Fibroblast of the aortic adventitia (primary cell): ENCODE measurements at places on chromosomes 6 and 20.

- no peak for DNase-seq
Observed at GRCh38 chr20:63325021-63325471, 32.1 kb downstream of the COL20A1 start.

DNA sequence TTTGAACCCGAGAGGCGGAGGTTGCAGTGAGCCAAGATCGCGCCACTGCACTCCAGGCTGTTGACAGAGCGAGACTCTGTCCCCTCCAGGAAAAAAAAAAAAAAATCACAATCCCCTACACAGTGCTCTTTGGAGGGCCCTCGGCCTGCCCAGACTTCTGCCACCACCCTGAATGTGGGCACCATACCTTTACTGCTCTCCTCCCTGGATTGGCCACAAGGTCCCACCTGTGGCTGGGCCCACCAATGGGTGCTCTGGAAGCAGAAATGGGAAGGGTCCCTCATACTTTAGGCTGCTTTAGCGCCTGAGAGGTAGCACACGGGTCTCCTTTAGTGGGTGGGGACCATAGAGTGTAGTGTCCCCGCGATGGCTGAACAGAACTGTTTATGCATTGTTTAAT lies 50.3 kb upstream of the IPCEF1 start:
- no peak for DNase-seq

- DNase-seq = no peak
Observed at GRCh38 chr6:116215414-116215813, 38.5 kb downstream of the TSPYL4 start.

DNA sequence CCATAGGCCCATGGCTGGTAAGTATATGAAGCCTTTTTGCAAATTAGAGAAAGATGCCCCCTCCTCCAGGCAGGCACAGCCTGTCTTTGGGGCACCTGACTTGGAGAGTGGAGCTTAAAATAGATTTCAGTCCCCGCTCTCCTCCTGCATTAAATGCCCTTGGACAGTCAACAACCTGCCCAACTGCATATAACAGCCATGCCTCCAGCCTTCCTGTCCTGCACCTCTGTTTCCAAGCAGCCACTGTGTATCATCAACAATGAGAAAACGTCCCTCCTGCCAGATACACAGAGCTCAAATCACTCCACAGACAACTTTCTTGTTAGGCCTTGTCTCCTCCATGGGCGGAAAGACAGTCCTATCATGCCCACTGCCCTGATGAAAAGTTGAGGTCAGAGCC lies 3.4 kb downstream of the CDH22 start:
- DNase-seq = no peak

GRCh38 chr20:9677100-9677623 lies 161.7 kb downstream of the PAK5 start:
- no peak for DNase-seq

DNA sequence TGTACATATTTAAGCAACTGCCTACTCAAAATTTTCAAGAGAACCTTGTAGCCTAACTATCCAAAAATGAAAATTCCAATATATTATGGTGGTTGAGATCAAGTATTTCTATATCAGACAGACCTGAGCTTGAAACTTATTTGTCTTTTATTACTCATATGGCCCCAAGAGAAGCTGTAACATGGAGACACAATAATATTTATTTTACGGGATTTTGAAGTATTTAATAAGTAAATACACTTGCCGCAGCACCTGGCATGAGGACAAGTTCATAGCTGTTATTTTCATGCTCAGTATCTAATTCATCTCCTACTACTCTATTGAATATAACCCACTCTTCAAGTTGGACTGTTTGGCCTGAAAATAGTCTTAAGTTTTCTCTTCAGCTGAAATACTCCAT lies 28.0 kb downstream of the PTPRK start:
- no peak for DNase-seq

- peak; percentile 15 for DNase-seq
Observed at GRCh38 chr6:45074439-45074838, 253.7 kb upstream of the RUNX2 start.

DNA sequence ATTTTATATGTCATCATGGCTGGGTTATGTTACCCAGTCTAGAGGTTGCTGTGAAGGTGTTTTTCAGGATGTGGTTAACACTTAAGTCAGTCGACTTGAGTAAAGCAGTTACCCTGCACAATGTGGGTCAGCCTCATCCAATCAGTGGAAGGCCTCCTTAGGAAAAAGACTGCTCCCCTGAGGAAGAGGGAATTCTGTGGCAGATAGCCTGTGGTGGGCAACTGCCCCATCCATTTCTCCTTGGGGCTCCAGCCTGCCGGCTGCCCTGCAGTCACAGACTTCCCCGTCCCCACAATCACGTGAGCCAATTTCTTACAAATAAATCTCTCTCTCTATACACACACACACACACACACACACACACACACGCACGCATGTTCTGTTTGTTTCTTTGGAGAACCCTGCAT lies 34.5 kb upstream of the MPC1 start:
- DNase-seq = no peak

DNA sequence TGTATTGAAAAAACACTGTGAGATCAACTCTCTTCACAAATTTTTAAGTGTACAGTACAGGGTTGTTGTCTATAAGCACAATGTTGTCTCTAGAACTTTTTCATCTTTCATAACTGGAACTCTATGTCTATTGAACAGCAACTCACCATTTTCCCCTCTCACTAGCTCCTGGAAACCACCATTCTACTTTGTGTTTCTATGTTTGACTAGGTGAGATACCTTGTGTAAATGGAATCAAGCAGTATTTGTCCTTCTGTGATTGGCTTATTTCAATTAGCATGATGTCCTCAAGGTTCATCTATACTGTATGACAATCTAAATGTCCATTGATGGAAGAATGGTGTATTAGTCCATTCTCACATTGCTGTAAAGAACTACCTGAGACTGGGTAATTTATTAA lies 210.1 kb upstream of the FUT9 start:
- DNase-seq = no peak

- no peak for DNase-seq
Observed at GRCh38 chr20:59183751-59184150, 20.1 kb downstream of the ZNF831 start.

- peak; percentile 45 for DNase-seq
Observed at GRCh38 chr20:9220874-9221547, 152.1 kb downstream of the PLCB4 start.

GRCh38 chr6:33790379-33790778 lies 1.4 kb upstream of the LEMD2 start:
- no peak for DNase-seq

DNA sequence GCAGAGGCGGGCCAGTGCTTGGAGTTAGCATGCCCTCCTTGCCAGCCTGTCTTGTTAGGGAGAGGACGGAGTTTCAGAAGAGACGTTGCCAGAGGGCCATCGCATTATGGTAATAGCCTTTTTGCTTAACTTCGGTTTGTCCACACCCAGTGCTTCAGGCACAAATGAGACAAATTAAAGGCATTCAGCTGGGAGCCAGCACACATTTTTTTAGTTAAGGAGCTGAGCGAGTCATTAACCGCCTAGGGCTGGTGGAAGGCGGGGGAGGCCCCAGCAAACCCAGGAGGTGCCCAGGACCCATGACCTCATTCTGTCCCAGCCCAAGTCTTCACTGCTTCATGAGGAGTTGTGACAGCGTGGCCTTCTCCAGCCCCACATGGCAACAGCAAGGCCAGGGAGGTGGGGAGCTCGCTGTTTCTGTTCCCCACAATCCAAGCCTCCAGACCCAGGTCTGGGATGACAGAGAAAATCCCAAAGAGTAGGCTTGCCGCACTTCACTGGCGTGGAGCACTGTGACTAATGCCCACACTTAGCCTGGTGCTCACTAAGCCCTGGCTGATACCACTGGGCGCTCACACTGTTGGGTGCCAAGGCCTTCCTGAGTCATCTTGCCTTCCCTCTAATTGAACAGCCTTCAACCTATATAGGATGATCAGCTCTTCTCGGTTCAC lies 237.1 kb downstream of the ANKRD60 start:
- DNase-seq = peak; percentile 9

GRCh38 chr6:22334778-22335177 lies 37.9 kb upstream of the PRL start:
- DNase-seq = no peak

DNA sequence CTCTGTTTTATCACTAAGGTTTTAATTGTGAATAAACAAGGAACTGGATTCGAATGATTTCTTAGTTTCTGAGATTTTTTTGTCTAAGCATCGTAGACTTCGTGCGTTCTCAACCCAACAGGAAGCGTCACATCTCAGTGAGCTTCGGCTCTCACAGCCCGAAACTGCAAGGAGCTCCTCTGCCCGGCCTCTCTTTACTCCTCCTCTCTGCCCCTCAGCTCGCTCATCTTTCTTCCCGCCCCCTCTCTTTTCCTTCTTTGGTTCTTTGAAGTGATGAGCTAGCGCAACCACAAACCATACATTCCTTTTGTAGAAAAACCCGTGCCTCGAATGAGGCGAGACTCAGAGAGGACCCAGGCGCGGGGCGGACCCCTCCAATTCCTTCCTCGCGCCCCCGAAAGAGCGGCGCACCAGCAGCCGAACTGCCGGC lies 480 bp upstream of the NT5E start:
- peak; percentile 83 for DNase-seq

GRCh38 chr20:49701916-49702315 lies 11.8 kb downstream of the B4GALT5 start:
- DNase-seq = no peak

DNA sequence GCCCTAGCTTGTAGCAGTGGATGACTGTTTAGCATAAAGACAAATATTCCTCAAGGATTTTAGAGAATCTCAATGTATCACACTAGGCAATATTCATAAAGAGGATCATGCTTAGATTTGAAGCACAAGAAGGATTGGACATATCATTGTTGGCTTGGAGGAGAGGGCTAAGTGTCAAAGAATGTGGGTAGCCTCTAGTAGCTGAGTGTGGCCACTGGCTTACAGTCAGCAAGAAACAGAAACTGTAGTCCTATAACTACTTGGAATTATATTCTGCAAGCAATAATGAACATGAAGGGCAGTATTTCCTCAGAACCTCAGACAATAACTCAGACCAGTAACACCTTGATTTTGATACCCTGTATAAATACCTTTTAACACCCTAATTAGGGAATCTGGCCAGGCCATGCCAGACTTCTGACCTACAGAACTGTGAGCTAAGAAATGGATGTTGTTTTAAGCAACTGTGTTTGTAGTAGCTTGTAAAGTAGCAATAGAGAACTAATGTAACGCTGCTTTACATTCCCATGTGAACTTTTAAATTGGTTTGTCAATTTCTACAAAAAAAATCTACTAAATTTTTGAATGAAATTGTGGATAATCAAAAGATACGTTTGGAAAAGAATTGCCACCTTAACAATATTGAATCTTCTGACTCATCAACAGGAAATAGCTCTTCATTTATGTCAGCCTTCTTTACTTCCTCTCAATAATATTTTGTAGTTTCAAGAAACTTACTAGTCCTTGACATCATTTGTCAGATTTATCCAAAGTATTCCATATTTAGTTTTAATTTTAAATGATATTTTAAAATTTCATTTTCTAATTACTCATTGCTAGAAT lies 65.2 kb upstream of the RSPO3 start:
- peak; percentile 13 for DNase-seq

DNA sequence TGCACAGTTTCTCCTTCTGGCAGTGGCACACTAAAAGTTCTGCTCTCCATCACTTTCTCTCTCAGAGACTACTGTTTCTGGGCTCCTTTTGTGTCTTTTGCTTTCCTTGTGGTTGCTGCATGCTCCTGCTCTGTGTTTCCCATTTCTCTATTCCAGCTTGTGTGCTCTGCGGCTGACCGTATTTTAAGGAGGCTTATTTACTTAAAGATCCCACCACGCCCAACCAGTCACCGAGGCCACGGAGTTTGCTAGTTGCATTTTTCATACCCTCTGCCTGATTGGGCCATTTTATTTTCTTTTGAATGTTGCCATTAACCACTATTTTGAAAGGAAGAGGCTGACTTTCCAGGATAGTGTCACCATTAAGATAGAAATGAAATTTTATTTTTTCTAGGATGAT lies 626.4 kb upstream of the MMS22L start:
- no peak for DNase-seq

DNA sequence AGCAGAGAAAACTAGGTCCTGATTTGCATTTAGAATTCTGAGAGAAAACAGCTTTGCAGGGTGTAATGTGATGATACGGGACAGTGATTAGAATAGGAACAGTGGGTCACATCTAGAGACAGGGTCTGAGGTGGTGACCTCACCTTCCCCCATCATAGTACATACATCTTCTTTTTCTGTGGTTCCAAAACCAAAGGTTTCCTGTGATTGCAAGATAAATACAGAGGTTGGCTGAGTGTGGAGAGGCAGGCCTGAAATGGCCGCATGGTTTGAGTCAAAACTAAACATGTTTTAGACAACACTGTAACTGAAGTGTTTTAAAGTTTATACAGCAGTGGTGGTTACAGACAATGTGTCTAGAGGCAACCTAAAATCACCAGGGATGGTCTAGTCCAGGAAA lies 10.4 kb upstream of the NT5DC1 start:
- DNase-seq = no peak

- DNase-seq = no peak
Observed at GRCh38 chr6:13576017-13576416, 1.6 kb downstream of the SIRT5 start.

DNA sequence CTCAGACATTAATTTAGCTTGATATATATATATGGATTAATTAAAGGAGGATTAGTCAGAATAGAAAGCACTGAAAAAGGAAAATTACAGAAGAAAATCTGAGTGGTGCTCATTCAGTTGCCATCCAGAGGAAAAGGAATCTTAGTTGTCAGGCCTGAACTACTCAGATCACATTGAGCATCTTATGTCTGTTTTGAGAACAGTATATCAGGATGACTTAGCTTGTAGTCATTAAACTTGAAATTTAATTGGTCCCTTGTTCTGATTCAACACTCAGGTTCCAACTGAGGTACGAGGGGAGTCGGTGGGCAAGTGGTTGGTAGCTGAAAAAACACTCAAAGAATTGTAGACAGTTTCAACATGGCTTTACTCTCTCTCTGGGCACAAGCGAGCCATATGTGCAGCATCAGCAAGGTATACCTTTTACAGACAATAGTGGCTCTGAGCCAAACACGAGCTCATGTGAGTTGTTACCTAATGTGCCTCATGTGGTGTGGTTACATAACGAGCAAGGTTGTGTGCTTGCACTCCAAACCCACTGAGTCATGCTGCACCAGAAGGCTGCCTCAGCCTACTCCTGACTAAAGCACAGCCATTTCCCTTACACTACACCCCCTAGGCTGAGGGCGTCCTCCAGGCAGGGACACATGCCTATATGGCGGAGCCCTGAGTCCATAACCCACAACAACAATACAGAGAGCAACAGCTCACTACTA lies 73.0 kb upstream of the HMGN3 start:
- DNase-seq = peak; percentile 1

GRCh38 chr20:41738604-41739206 lies 120.5 kb upstream of the CHD6 start:
- peak; percentile 53 for DNase-seq

DNA sequence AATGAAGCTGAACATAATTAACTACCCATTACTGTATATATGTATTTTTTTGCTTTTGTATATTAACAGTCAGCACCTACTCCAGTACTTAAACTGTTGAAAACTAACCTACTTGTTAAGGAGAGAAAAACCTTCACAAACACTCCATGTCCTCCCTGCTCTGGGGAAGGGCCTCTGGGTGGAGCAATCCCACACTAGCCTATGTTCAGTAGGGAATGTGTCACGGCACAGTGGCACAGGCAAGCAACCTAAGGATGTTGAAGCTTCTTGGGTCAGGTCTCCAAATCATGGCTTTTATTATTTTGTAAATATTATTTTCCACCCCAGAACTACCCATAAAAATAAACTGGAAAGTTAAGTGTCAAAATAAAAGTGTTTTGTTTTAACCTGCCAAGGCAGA lies 5.3 kb downstream of the MAN1A1 start:
- no peak for DNase-seq
